ENCODE measurements at places on chromosomes 12 and 14.

- DNase-seq: no peak
- H3K27ac ChIP-seq: no peak overlapping the region
- no peak overlapping the region for H3K4me3 ChIP-seq
- peaks cover 18% of the 10 kb centered on the region for H3K4me1 ChIP-seq
- H3K36me3 ChIP-seq: peaks cover 10% of the 10 kb centered on the region
- no peaks in the 10 kb centered on the region for H3K27me3 ChIP-seq
Observed at GRCh38 chr12:57775563-57776246, 3.3 kb downstream of the EEF1AKMT3 start.

DNA sequence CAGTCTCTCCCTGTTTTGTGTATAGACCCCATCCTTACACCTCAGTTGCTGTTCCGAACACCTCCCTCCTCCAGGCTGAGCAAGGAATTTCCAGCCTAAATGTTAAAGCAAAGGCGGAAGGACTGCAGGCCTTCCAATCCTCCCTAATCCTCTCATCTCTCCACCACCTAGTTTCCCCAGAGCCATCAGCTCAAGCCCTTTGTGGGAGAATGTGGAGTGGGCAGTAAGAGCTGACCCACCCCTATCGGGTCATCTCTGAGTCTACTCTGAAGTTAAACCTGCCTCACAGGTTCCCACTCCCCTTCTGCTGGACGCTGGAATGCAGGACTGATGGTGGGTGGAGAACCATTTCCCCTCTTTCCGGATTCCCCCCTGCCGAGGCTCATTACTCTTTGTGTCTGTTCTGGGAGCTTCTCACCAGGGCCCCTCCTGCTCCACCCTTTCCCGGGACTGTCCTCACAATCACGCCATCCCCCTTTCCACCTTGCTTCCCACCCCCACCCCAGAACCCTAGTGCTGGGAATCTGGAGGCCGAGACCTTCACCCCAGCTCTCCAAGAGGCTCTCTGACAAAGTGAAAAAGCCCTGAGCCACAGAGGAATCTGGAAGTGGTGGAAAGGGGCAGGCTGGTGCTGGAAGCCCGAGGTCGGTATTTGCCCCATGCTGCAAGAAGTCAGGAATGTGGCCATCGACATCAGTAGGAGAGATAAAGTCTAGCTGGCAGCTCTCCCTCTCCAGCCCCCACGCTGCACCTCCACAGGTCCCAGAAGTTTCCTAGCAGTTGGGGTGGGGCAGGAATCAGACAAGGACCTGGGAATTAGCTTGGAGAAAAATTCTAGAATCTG lies 3.3 kb upstream of the KRT18 start:
- peaks cover 22% of the 10 kb centered on the region for H3K27me3 ChIP-seq
- no peaks in the 10 kb centered on the region for H3K36me3 ChIP-seq
- no peak overlapping the region for H3K4me3 ChIP-seq
- H3K27ac ChIP-seq: no peak overlapping the region
- peaks cover 12% of the 10 kb centered on the region for H3K4me1 ChIP-seq
- DNase-seq: no peak

DNA sequence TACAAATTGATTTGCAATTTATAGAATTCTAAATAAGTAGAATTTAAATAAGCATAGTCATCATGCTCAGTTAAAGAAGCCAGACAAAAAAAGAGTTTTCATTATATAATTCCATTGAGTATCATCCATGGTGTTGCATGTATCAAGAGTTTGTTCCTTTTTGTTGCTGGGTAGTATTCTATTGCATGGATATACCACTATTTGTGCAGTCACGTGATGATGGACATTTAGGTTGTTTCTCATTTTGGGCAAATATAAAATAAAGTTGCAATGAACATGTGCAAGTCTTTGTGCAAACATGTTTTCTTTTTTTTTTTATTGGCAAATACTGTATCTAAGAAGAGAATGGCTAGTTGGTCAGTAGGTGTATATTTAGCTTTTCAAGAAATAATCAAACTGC lies 186.2 kb upstream of the FRMD6 start:
- H3K4me3 ChIP-seq: no peak overlapping the region
- no peaks in the 10 kb centered on the region for H3K4me1 ChIP-seq
- no peak overlapping the region for H3K27ac ChIP-seq
- H3K27me3 ChIP-seq: no peaks in the 10 kb centered on the region
- DNase-seq: no peak

GRCh38 chr12:52644078-52644415 lies 8.0 kb downstream of the KRT2 start:
- peaks cover 2% of the 10 kb centered on the region for H3K4me1 ChIP-seq
- no peaks in the 10 kb centered on the region for H3K27me3 ChIP-seq
- no peak overlapping the region for H3K4me3 ChIP-seq

- peak; percentile 22 for DNase-seq
- no peaks in the 10 kb centered on the region for H3K4me1 ChIP-seq
- H3K4me3 ChIP-seq: no peak overlapping the region
- no peak overlapping the region for H3K27ac ChIP-seq
- H3K36me3 ChIP-seq: no peaks in the 10 kb centered on the region
- H3K27me3 ChIP-seq: no peaks in the 10 kb centered on the region
Observed at GRCh38 chr12:122793685-122794106, 19.3 kb downstream of the CCDC62 start.

DNA sequence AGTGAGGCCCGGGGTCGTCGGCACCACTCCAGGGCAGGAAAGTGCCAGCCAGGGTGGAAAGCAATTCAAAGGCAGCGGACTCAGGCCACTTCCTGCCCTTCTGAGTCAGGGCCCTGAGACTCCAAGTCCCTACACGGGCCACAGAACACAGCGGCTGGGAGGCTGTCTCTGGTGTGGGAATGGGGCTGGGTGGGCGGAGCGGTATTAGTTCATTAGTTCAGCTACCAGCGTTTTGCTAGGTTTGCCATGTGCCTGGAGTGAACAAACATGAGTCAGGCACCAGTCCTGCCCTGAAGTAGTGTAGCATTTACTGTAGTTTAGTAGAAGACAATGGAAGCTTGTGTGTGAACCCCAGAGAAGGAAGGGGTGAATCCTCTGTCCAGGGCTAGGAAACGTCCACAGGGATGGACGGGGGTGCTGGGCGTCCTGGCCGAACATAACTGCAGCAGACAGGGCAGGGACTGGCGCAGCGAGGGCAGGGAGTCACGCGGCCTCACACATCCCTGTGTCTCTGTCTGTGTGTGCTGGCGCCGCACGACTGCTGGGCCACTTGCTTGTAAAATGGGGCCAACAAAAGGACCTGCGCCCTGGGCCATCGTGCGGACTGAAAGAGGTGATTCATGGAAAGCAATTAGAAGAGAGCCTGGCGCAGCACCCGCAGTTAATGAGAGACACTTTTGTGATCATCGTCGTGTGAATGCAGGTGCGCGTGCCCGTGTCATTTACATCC lies 186.4 kb upstream of the PRMT8 start:
- H3K36me3 ChIP-seq: no peaks in the 10 kb centered on the region
- H3K27ac ChIP-seq: no peak overlapping the region
- H3K4me1 ChIP-seq: peaks cover 47% of the 10 kb centered on the region
- H3K4me3 ChIP-seq: no peak overlapping the region

- no peak for DNase-seq
- no peaks in the 10 kb centered on the region for H3K36me3 ChIP-seq
- H3K27me3 ChIP-seq: no peaks in the 10 kb centered on the region
- H3K4me3 ChIP-seq: no peak overlapping the region
- H3K4me1 ChIP-seq: no peaks in the 10 kb centered on the region
- H3K27ac ChIP-seq: no peak overlapping the region
Observed at GRCh38 chr12:19189522-19189921, 60.0 kb downstream of the PLEKHA5 start.

Data from spinal cord (tissue), 10 donors.